Tracheal epithelial cell (primary cell): ENCODE measurements at places on chromosomes 4 and X. TPM values are rescaled to one million over a fixed set of nuclear protein-coding genes. Genes with fewer than 3 reads are reported as not detected.

SPACA5 gene
- not detected in 2 replicates for total RNA-seq

PNMA5 gene
- not detected in 2 replicates for total RNA-seq

TSPAN6 gene
- total RNA-seq: 25.2 and 25.5 TPM in 2 replicates

GAB1 gene
- total RNA-seq: 6.0 and 7.5 TPM in 2 replicates

UGT2B15 gene
- not detected in 2 replicates for total RNA-seq

HSPA4L gene
- 19.8 and 32.0 TPM in 2 replicates for total RNA-seq

WNK3 gene
- 1.3 and 1.4 TPM in 2 replicates for total RNA-seq

HERC5 gene
- total RNA-seq: 2.2 TPM in 1 of 2 replicates, not detected in the other
